Stromal cell of bone marrow (primary cell): ENCODE measurements at places on chromosomes 1 and 21.

DNA sequence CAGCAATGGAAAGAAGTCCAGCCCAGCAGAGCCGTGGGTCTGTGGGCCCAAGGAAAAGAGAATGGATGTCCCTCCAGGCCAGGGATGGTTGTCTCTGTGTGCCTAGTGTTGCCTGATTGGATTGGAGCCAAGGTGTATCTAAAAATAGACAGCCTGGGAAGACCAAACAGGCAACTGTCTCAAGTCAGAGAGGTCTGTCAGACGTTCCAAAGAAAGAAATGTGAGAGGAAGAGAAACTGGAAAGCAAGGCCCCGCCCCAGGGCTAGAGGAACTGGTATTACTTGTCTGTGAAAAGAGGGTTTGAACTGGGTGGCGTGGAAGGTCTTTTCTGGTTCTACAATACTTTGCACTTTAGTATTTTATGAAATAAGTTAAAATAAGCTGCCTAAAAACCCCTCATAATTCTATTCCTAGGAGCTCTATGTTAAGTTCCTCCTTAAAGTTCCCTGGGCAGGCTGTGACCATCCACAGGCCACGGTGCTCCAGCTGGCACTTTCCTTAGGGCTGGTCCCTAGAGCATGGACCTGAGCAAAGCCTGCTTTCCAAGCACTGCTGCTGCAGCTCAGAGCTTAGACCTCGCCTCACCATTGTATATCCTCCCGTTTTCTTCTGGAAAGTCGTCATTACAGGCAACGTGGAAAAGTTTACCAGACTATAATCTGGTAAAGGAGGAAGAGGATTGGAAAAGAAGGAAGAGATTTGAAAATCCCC, 151.6 kb downstream of the DISC1 start:
- no peak for DNase-seq

DNA sequence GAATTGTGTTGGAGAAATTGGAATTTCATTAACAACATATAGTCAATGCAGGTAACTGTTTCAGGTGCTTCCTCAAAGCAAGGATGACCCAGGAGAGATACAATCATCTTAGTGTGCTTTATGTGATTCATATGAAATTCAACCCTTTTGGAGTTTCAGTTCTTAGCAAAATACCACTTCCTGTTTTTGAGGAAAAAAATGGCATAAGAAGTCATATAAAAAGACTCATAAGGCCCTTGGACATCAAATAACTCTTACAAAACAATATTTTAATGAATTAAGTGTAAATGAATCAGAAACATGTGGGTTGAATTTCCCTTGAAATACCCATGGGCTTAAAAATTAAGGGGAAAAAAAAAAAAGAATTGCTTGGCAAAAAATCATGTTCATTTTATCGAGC, 926.6 kb downstream of the LTN1 start:
- peak; percentile 26 for DNase-seq

GRCh38 chr1:41806472-41807155, 112.1 kb downstream of the HIVEP3 start:
- no peak for DNase-seq

DNA sequence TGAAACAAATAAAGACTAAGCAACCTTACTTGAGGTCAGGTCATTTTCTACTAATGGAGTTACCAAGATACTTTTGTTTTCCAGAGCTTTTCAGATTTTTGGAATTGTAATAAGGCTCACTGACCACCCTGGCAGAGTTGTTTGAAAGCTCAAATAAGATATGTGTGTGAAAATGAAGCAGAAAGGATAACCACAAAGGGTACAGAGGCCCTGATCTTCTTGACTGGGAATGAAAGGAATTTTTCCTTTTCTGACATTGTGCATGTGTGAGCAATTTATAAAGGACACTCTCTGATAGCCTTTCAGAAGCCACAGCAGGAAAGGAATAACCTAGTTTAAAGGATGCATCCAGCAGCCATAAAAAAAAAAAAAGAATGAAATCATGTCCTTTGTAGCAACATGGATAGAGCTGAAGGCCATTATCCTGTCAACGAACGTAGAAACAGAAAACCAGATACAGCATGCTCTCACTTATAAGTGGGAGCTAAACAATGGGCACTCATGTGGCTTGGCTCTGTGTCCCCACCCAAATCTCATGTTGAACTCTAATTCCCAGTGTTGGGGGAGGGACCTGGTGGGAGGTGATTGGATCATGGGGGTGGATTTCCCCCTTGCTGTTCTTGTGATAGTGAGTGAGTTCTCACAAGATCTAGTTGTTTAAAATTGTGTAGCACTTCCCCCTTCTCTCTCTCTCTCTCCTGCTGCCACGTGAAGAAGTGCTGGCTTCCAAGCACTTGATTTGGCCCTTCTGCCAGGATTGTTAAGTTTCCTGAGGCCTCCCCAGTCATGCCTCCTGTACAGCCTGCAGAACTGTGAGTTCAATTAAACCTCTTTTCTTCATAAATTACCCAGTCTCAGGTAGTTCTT, 3.1 kb upstream of the SRP9 start:
- DNase-seq: no peak

DNA sequence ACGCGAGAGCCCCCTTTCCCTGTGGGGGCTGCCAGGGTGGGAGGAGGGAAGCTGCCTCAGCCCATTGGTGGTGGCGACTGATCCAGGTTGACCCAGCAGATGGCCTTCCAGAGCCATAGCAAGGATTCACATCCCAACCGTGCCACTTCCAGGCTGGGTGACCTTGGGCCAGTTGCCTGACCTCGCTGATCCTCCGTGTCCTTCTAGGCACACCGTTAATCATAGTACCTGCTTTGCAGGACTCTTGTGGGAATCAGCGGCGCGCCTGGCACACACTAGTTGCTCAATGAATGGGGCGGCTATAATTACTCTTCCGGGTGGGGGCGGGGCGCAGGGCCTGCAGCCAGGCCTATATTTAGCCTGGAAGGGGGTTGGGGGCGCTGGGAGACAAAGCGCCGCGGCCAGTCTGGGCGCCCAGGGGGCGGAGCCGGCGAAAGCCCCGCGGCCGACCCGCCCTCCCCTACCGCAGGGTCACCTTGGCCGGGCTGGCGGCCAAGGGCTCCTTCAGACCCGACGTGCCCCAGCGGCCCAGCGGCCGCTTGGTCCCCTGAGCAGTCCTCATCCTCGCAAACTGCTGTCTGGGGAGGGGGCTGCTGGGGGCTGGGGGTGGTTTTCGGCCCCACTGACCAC, 5.1 kb downstream of the HSPB7 start:
- peak; percentile 40 for DNase-seq

- DNase-seq: no peak
These were observed 47.9 kb downstream of the SMYD3 start for GRCh38 chr1:246459221-246459620.

DNA sequence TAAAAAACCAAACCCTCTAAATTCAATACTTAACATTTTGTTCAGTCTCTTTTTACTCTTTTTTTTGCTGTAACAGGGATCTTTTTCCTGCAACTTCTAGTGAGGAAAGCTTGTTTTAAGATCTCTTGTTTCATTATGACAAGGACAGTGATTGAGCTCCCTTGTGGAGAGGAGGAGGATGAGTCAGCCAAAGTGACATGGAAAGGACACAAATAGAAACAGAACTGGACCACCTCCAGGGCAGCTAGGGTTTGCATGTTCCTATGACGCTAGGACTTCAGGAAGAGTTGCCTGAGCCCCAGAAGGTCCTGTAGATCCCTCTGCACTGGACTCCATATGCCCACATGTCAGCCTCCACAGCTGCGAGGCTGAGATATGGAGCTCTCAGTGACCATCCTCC, 212.6 kb upstream of the FAM78B start:
- no peak for DNase-seq

DNA sequence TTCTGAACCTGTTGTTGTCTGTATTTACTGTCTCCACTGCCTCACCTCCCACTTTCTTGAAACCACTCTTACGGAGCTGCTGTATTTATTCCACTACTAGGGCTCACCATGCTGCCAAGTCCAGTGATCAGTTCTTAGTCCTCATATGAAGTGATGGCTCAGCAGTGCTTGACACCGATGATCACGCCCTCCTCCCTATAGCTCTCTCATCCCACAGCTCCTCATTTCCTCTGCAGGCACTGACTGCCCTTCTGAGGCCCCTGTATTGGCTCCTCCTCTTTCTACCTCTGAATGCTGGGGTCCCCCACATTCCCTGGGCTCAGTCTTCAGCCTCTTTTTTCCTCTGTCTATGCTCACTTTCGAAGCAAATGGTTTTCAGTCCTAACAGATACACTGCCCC, 3.4 kb downstream of the CLCA1 start:
- no peak for DNase-seq

DNA sequence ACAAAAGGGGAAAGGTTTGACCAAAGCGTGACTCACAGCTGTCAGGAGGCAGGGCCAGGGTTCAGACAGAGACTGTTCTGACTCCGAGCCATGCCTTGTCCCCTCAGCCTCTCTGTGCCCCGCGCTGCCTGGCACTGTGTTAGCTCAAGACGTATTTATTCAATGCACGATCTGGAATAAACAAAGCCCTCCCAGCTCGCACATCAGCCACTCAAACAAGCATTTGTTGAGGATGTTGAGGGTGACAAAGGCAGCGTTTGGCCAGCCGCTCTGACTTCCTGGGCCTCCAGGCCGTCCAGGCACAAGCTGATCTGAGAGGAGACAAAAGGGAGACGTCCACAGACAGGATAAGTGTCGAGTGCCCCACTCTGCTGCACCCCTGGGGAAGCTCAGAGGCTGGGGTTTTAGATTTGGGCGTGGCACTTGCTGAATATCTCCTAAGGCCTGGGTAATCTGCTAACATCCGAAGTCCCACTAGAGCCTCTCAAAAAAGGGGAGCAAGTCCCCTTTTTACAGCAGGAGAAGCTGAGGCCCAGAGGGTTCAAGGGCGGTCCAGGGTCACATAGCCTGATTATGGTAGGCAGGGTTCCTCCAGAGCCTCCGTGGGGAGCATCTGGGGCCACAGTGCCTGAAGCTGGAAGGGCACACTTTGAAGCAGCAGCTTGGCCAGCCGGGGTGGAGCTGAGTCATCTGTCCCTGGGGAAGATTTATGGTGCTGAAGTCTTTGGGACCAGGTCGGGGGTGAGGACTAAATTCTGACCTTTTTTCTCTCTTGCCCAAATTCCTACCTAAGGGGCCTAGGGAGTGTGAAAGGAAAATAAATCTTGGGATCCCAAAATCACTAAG, 95.9 kb downstream of the SPSB1 start:
- peak; percentile 27 for DNase-seq

DNA sequence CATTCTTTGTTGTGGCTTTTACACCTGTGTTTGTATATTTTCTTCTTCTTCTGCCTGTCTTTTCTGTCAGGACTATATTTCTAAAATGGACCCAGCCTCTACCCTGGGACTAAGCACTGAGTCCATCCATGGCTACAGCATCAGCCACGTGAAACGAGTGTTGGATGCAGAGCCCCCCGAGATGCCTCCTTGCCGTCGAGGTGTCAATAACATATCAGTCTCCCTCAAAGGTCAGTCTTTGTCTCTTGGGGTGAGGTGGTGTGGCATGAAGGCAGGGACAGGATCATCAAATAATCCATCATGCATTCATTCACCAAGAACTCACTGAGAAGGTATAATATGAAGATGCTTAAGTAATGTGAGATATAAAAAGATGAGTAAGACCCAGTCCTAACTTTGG, 19.1 kb upstream of the IPO9 start:
- no peak for DNase-seq

DNA sequence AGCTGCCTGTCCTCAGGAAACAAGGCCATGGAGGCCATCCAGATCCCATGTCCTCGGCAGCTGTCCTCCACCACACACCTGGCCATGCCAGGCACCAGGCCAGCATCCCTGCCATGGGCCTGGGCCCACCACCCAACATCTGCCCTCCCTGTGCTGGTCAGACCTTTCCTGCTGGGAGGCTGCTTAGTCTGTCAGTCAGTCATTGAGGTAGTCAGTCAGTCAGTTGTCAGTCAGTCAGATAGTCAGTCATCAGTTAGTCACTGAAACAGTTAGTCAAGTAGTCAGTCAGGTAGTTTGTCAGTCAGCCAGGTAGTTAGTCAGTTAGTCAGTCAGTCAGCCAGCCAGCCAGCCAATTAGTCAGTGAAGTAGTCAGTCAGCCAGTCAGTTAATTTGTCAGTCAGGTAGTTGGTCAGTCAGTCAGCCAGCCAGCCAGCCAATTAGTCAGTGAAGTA, 17.2 kb downstream of the KRTAP10-1 start:
- no peak for DNase-seq

DNA sequence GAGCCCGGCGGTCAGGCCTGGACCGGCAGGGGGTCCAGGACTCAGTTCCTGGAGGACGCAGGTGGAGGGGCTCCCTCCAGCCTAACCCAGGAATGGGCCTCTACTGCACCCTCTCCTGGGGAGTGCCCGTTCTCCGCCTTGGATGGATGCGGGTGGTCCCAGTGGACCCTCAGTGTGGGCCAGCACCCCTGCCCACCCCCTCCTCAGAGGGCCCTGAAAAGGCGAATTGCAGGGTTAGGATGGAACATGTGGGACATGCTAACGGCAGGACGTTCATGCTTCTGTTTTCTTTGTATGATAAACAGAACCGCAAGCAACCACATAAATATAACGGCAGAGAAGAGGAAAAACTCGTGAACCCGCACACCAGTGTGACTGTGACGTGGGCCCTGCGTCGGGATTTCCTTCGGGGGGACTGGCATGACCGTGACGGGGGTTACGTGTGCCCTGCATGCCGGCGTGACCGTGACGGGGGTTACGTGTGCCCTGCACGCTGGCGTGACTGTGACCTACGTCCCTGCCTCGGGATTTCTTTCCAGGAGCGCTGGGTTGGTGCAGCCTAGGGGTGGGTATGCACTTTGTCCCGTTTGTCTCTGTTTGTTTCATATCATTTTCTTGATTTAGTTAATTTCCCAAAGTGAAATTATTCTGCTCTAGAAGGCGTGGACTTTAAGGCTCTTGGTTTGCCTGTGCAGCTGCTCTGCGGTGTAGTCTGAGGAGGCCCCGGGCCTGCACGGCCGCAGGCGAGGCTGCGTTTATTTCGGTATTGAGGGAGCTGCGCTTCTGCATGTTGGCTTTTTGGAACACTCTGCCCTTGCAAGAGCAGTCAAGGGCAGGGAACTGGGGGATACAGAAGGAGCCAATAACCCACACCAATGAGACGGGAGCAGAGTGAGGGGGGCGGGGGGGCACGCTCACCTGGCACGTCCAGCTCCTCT, 3.1 kb downstream of the FTCD start:
- no peak for DNase-seq

GRCh38 chr1:51568231-51568935, 48.5 kb upstream of the OSBPL9 start:
- no peak for DNase-seq

DNA sequence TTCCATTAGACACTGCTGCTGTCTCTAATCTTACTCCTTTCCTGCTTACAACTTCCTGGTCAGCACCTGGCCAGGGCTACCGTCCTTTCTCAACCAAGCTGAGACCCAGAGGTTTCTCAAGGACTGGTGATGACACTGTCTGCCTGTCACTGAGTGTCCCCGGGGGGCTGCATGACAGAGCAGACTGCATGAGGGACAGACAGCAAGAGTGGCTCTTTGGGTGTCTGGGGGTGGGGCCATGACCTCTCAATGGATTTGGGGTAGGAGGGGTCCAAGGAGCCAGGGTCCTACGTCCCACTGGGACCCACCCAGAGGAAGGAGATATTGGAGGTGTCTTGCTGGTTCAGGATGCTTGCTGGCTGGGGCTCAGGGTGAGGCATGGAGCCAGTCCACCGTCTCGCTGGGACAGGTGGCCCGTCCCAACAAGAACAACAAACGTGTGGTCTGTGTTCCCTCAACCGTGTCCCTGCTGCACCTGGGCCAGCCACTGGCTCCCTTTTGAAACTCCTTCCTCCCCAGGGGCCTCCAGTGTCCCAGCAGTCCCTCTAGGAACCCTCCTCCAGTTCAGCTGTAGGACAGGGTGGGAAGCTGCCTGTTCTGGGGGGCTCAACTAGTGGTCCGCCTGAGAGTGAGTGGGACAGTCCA, 344.6 kb upstream of the AJAP1 start:
- no peak for DNase-seq
